ENCODE measurements at places on chromosomes 5 and 9.
A peak's percentile ranks its signal among the peaks of the same experiment; 100 is the strongest.

- DNase-seq: no peak
Measured at GRCh38 chr5:135323701-135324132, 75.3 kb downstream of the MACROH2A1 start.

DNA sequence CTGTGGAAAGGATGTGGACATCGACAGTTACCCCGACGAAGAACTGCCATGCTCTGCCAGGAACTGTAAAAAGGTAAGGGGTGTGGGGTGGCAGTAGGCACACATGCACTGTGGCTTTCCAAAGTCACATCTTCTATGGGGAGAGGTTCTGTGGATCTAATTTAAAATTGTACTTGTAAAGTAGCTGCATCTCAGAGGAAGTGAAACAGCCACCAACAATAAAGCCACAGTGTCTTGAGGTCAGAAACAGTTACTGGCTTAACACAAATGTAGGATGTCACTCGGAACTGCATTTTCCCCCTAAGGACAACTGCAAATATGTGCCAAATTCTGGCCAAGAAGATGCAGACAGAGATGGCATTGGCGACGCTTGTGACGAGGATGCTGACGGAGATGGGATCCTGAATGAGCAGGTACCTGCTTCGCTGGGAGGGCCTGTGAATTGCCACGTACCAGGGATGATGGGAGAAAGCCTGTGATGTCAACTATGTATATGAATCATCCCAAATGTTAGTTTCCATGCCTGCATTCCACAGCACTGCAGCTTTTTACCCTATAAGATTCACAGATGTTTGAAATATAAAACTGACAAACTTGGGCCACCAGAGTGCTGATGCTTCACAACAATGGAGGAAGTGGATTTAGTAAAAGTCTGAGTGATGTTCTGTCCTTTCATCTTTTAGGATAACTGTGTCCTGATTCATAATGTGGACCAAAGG is 35.3 kb downstream of the THBS4 start:
- DNase-seq: no peak

DNA sequence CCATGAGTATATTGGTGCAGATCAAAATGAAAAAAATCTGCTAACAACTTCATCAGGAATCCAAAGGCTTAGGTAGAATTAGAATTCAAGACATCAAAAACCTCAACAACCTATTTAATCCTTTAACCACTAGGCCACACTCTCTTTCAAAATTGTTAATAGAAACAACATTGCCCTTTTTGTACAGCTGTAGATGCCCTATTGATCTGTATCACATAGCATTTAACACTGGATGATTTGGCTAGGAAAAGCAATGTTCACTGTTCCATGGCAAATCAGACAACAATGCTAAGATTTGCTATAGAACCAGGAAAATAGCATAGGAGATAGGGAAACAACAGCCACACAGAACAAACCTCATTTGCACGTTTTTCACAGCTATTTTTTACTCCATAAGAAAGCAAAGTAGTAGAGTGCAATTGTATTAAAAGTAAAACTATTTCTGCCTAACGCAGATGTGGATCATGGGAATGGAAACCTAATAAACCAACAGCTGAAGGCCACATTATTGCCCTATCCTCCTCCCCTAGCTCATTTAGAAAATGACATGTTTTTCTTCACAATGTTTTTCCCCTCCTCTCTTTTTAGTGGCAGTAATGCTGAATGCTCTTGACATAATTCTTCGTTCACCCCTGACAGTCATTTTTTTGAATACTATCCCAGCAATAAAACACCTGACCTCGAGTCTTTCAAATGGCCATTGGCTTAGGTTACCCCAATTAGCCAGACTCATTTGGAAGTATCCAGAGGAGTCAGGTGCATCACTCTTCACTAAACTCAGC is 373.0 kb upstream of the CCNH start:
- no peak for DNase-seq

- no peak for DNase-seq
Measured at GRCh38 chr5:65750938-65751337, 28.9 kb downstream of the NLN start.

GRCh38 chr5:97355775-97356174 is 172.7 kb upstream of the RIOK2 start:
- DNase-seq: no peak

DNA sequence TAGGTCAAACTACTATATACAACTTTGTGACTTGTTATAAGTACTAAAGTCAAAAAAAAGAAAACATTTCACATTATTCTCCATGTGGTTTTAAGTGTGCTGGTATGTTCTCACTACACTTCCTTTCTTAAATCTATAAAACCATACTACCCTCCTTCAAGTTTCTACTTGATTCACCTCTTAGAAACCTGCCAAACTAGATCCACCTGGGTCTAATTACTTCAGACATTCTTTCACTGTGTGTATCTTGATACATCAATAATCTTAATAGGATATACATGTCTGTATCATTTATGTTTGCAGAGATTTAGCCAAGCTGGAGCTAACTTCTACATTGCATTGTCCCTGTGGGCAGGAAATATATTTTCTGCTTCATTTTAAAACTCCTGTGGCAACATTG is 1012.6 kb downstream of the EFNA5 start:
- DNase-seq: no peak

- no peak for DNase-seq
Measured at GRCh38 chr5:54205453-54205852, 104.9 kb downstream of the ARL15 start.

DNA sequence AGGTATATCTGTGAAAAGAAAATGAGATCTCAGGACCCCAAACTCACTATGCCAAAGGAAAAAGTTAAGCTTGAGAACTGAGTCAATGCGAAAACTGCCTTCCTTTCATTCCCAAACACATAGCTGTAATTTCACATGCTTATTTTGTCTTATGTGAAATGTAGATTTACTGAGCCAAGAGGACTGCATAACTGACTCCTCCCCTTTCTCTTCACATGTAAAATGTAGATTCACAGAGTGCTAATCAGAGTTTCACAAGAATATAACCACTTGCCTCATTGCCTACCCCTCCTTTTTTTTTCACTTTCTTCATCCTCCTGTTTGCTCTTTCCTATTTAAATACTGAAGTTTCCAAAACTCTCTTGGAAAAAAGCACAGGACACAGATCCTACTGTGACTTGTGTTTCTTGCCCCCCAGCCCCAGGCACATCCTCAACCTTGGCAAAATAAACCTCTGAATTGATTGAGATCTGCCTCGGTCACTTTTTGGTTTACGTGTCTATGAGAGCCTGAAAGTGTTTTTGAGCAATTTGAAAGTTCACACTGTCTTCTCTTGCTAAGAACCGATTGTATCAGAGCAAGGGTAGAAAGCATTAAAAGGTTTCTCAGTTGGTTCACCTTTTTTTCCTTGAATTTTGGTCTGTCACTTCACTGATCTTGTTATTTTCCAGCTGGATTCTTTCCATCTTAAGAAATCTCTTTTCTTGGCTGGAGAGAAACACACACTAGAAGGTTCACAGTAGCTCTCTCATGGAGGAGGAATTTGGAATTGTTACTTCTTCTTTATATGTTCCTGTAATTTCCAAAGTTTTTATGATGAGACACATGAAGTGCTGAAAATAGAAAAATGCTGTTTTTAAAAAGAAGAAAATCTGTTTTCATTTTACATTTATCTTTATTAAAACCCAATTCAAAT is 44.8 kb upstream of the SNAPC3 start:
- no peak for DNase-seq

- DNase-seq: no peak
Measured at GRCh38 chr9:81080900-81081299, 608.4 kb downstream of the TLE1 start.

DNA sequence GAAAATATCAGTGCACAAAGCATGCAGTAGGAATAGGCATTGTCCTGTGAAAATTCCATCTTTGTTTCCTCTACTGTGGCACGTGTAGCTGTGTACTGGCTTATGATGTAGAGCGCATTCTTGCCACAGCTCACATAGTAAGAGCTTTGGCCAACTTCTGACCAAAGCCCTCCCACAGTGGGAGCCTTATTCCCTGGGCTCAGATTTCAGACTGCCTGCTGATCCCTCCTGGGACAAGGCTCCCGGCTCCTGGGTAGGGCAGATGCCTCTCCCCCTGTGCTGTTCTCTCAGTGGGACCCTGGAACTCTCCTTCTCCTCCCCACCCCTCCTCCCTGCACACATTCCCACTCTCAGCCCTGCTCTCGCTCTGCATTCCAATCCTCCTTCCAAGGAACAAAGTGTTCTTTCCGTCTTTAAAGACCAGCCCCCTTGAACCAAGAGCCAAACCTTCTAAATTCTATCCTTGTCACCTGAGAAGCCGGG is 17.5 kb downstream of the LCP2 start:
- no peak for DNase-seq

- DNase-seq: no peak
Measured at GRCh38 chr5:98424681-98425450, 348.6 kb upstream of the RGMB start.

DNA sequence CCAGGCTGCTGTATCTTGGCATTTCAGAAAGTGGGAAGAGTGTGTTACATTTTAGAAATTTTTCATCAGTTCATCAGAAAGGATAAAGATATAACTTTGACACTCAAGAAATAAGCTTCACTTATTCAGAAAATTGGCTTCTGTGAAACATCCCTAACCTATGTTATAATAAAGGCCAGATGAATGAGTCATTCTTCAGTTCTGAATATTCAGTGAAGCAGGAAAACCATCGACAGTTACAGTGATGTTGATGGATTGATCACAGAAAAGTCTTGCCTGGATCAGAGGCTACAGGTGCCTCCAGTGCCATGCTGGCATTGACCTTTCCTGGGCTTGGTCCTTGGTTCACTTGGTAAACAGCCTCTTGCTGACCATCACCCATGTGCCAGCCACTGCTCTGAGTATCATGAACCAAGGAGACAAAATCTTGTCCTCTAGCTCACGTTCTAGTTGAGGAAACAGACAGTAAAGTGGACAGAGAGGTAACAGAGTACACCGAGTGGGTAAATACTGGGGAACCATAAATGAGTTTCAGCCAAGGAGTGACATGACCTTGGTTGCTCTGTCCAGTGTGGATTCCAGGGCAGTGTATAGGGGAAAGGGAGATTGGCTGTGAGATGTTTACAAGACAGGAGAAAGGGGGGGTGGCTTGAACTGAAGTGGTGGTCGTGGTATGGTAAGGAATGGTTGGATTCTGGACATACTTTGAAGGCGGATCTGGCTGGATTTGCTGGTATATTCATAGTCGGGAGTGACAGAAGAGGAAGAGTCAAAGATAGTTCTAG is 98.6 kb downstream of the AMBP start:
- DNase-seq: no peak

- DNase-seq: peak; percentile 73
Measured at GRCh38 chr5:139668064-139668880, 20.1 kb downstream of the CXXC5 start.

- no peak for DNase-seq
Measured at GRCh38 chr9:132201139-132201538, 39.3 kb downstream of the NTNG2 start.

GRCh38 chr5:107370396-107370968 is 300.3 kb downstream of the EFNA5 start:
- DNase-seq: no peak

- DNase-seq: no peak
Measured at GRCh38 chr9:24608599-24608998, 62.9 kb upstream of the IZUMO3 start.

DNA sequence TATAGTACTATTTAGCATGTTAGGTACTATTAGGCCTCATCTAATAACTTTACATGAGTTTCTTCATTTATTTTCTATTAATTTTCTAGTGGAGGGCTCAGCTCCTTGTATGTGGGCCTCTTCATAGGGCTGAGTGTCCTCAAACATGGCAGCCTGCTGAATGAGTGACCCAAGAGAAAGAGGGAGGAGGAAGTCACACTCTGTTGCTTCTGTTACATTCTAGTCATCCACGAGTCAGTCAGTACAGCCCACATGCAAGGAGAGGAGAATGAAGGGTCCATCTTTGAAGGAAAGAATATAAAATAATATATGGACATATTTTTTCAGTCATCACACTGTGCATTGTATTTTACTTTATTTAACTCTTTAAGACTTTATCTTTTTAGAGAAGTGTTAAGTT is 66.6 kb upstream of the NR3C1 start:
- DNase-seq: no peak

- DNase-seq: no peak
Measured at GRCh38 chr5:143131972-143132371, 271.5 kb downstream of the NR3C1 start.

GRCh38 chr9:121859646-121860045 is 208.2 kb downstream of the DAB2IP start:
- no peak for DNase-seq

DNA sequence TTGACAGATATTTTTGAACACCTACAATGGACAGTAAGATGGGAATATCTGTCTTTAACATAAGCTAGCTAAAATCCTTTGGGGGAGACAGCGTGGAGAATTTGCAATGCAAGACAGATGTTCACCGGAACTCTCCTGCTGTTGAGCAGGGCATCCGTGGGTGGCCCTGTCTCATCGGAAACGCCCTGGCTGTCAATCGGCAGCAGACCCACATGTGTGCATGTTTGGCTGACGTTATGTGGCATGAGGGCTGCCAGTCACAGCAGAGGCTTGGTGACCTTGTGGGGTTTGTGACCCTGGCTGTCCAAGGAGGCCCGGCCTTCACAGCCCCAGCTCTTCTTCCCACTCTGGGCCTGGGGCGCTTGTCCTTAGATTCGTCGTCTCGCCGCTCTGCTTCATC is 129.7 kb upstream of the OTULINL start:
- DNase-seq: no peak

DNA sequence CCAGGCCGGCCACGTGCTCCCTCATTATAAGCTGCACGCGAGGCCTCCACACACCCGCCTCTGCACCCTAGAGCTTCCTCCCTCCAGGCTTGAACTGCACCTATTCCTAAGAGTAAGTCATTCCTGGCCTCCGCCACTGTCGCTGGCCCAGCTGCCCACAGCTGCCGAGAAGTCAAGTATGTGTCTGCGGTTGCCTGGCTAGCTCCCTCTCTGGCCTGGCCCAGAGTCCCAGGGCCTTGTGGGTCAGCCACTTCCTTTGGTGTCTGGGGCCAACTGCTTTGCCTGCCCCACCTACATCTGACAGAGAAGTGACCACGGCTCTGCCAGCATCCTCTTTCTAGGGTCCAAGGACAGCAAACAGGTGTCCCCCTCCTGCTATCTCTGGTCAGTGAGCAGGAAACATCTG is 18.3 kb downstream of the ABO start:
- no peak for DNase-seq

- DNase-seq: no peak
Measured at GRCh38 chr5:158079097-158079496, 220.2 kb upstream of the CLINT1 start.

DNA sequence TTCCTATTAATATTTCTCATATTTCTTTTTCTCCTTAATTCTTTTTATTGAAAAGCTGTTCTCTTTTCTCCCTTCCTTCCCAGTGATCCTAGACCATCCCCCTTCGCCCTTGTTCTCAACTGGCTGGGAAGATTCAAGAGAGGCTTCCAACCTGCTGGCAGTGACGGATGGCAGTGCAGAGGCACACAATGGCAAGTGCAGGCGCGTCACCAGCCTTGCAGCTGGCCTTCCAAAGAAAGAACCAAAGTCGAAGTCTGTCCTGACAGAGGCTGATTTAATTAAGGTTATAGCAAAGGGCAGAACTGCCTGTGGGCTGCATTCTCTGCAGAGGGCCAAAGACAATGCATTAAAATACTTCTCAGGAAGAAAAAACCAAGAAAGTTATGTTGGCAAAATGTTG is 7.4 kb downstream of the CEMIP2 start:
- DNase-seq: peak; percentile 27
